ENCODE measurements at places on chromosomes 5 and 9.

- H3K27me3 ChIP-seq, result peaks cover 43% of the 10 kb centered on the region
- peaks cover 12% of the 10 kb centered on the region for H3K4me1 ChIP-seq
- no peak for DNase-seq
- H3K27ac ChIP-seq, result no peak overlapping the region
- H3K36me3 ChIP-seq, result no peaks in the 10 kb centered on the region
Observed at GRCh38 chr9:87334366-87334765, 163.3 kb upstream of the DAPK1 start.

GRCh38 chr9:78132701-78133058, 101.1 kb upstream of the GNAQ start:
- no peaks in the 10 kb centered on the region for H3K36me3 ChIP-seq
- H3K4me1 ChIP-seq, result peaks cover 24% of the 10 kb centered on the region
- H3K27me3 ChIP-seq, result no peaks in the 10 kb centered on the region
- H3K4me3 ChIP-seq, result peak overlapping the region; percentile 62

- H3K27me3 ChIP-seq, result no peaks in the 10 kb centered on the region
- H3K27ac ChIP-seq, result no peak overlapping the region
- H3K4me1 ChIP-seq, result peaks cover 20% of the 10 kb centered on the region
- H3K4me3 ChIP-seq, result no peak overlapping the region
- no peak for DNase-seq
Observed at GRCh38 chr9:99154356-99154755, 49.4 kb downstream of the TGFBR1 start.

- peak within 1 kb of the TSS; percentile 83 for H3K4me3 ChIP-seq
- peaks cover 49% of the 10 kb centered on the region for H3K4me1 ChIP-seq
- peak within 1 kb of the TSS; percentile 80 for H3K27ac ChIP-seq
- H3K36me3 ChIP-seq, result no peaks in the 10 kb centered on the region
- peaks cover 68% of the 10 kb centered on the region for H3K27me3 ChIP-seq
Observed at GRCh38 chr5:142324871-142325724, at the start of gene SPRY4. Gene SPRY4, minus strand, starts transcription at chr5:142325021. Its CDS starts 9,913 bp downstream, at chr5:142315108.

- no peaks in the 10 kb centered on the region for H3K36me3 ChIP-seq
- H3K4me1 ChIP-seq, result no peaks in the 10 kb centered on the region
- no peak overlapping the region for H3K27ac ChIP-seq
- DNase-seq, result no peak
Observed at GRCh38 chr9:115063058-115063845, 54.7 kb downstream of the TNC start.

GRCh38 chr5:122896598-122897282, 51.3 kb downstream of the SNX24 start:
- no peak overlapping the region for H3K4me3 ChIP-seq
- no peaks in the 10 kb centered on the region for H3K27me3 ChIP-seq
- no peaks in the 10 kb centered on the region for H3K36me3 ChIP-seq
- DNase-seq, result no peak
- peaks cover under 1% of the 10 kb centered on the region for H3K4me1 ChIP-seq

DNA sequence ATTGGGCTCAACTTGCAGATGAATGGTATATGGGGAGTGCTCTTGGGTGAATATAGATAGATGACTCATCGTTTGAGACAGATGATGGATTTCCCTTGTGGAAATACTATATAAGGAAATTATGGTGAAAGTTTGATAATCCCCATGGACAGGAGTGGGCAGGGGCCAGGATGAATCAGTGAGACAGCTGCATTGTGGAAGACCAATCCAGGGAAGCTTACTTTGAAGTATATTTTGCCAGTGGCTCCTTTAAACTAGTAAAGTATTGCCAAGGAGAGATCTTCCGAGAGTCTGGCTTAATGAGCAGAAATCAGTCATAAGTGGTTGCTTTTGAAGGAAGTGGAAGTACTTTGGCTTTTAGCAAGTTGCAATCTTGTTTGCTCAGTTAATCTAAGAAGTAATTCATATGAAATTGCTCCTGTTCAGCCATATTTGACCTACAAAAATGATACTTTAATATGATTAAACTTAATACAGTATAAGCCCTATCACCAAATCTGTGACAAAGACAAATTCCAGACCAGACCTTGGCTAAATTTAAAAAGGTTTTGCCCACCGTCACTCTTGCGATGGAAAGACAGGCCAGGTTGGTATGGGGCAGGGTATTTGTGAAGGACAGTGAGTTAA, 9.3 kb upstream of the TNC start:
- DNase-seq, result no peak
- no peak overlapping the region for H3K27ac ChIP-seq
- no peaks in the 10 kb centered on the region for H3K36me3 ChIP-seq
- H3K4me1 ChIP-seq, result no peaks in the 10 kb centered on the region
- H3K4me3 ChIP-seq, result no peak overlapping the region

DNA sequence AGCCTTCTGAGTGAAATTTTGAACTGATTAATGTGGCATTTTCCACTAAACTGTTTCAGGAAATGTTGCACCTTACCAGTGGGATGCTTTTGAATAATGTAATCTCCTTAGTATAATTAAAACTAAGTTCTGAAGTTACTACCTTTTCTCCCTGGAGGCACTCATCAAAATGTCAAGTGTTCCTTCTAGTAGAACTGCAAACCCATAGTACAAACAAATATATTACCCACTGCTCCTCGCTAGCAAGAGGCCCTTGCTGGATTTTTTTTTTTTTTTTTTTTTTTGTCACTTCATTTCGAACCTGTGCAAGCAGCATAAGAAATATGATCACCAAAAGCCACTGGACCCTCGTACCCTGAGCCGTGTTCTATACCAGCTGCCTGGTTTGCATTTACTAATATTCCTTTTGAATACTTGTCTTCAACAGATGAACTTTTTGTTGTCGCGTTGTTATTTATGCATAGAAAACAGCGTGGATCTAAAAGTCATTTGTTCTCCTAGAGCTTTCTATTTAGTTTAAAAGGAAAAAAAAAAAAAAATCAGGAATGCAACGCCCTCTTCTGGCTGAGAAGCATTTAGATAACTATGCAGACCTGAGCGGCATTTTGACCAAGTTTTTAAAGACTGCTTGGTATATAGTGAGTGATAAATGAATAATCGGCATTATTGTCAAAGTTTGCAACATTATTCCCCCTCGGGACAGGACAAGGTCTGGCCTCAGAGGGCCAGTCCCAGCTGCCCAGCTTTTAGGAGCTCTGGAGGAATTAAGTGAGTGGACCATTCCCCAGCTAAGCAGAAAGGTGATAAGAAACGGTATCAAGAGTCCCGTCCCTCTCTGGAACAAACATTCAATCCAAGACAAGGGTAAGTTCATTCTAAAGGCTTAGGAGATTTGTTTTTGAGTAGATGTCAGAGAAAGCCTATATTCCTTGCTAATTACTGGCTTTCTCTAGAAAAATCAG, 162.5 kb upstream of the KIF2A start:
- no peaks in the 10 kb centered on the region for H3K36me3 ChIP-seq
- H3K27ac ChIP-seq, result no peak overlapping the region
- peaks cover 53% of the 10 kb centered on the region for H3K27me3 ChIP-seq
- DNase-seq, result no peak

DNA sequence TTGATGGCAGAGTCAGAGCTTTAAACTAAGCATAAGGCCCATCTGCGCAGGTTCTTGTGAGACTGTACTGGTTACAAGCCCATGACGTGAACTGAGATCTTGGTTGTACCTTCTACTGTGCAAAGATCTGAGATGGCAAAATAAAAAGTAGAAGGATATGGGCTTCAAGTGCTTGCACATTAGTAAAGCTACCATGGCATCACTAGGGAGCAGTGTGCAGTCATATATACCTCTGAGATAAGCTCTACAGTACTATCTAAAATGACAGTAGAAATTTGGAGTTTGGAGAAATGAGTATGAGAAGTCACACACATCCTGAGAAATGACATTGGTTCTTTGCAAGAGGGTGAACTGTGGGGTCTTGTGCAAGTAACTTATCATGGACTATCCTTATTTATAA, 408.2 kb upstream of the PRR16 start:
- no peaks in the 10 kb centered on the region for H3K27me3 ChIP-seq
- no peak overlapping the region for H3K4me3 ChIP-seq
- H3K36me3 ChIP-seq, result no peaks in the 10 kb centered on the region
- H3K4me1 ChIP-seq, result no peaks in the 10 kb centered on the region

- peaks cover 58% of the 10 kb centered on the region for H3K36me3 ChIP-seq
- no peak overlapping the region for H3K27ac ChIP-seq
- no peak for DNase-seq
Observed at GRCh38 chr5:62597314-62597713, 18.7 kb downstream of the LRRC70 start.

- no peak overlapping the region for H3K4me3 ChIP-seq
- no peak for DNase-seq
- H3K27me3 ChIP-seq, result peaks cover 3% of the 10 kb centered on the region
Observed at GRCh38 chr5:109597893-109598292, 91.8 kb upstream of the MAN2A1 start.

DNA sequence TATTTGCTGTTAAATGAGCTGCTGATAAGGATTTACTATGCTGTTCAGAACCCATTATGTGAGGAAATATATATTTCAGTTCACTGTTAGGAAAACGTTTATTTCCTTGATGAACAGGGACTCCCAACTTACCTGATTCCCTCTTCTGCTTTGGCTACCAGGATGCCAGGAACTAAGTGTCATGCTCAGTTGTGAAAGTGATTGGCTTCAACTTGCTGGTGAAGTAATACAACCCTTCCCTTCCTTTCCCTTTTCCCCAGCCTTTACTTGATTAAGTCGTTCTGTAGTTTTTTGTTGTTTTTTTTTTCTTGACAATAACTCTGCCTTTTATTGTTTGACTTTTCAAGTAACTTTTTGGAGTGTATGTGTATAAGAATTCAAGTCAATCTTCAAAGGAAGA, 309.3 kb downstream of the DOCK8 start:
- H3K27ac ChIP-seq, result no peak overlapping the region
- no peaks in the 10 kb centered on the region for H3K27me3 ChIP-seq
- no peak overlapping the region for H3K4me3 ChIP-seq
- no peaks in the 10 kb centered on the region for H3K36me3 ChIP-seq

DNA sequence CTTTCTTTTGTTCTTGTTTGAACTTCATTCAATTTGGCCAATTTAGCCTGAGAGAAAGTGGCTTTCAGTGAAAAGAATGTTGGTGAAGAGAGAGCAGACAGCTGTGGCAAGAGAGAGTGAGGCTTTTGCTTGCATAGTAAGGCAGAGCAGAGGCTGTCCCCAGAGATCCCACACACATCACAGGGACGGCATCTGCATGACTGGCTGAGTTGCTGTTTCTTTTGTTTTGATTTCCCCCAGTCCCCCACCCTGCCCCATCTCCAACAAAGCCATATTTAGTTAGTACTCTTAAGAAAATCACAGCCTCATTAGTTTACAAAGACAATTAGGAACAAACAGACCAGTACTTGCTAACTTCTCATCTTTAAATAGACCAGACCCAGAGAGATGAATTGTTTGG, 363.9 kb upstream of the SEMA6A start:
- no peak overlapping the region for H3K27ac ChIP-seq
- no peak for DNase-seq
- H3K27me3 ChIP-seq, result no peaks in the 10 kb centered on the region

DNA sequence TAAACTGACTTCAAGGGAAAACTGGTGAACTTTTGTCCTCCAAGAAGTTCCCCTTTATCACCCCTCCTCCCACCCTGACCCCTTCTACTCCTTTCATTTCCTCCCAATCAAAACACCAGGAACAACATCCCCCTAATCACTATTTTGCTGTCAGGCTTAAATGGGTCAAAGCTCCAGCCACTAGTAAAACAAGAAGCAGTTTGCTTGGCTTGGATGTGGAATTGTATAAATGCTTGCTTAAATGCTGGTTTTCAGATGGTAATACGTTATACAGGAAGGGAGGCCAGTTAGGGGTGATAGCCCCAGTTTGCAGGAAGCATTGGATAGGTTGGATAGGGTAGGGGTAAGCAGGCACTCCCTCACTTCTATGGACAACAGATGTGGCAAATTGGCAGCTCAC, 473.6 kb downstream of the AGTPBP1 start:
- H3K27ac ChIP-seq, result no peak overlapping the region
- H3K4me1 ChIP-seq, result no peaks in the 10 kb centered on the region
- no peak overlapping the region for H3K4me3 ChIP-seq
- DNase-seq, result no peak
- no peaks in the 10 kb centered on the region for H3K36me3 ChIP-seq

- no peak for DNase-seq
- H3K4me1 ChIP-seq, result peaks cover 79% of the 10 kb centered on the region
- no peaks in the 10 kb centered on the region for H3K36me3 ChIP-seq
- no peak overlapping the region for H3K4me3 ChIP-seq
- no peaks in the 10 kb centered on the region for H3K27me3 ChIP-seq
- peak overlapping the region; percentile 85 for H3K27ac ChIP-seq
Observed at GRCh38 chr9:4939118-4939561, 45.9 kb upstream of the JAK2 start.
